A172 (cell line): ENCODE measurements at places on chromosomes 2 and 18. TPM values are rescaled to one million over a fixed set of nuclear protein-coding genes. Genes with fewer than 3 reads are reported as not detected.

UCN gene
- total RNA-seq: 4.1 and 5.0 TPM in 2 replicates

IL36RN gene
- not detected in 2 replicates for total RNA-seq

FEV gene
- not detected in 2 replicates for total RNA-seq

CPO gene
- not detected in 2 replicates for total RNA-seq

RNF125 gene
- total RNA-seq: 0.02 and 0.36 TPM in 2 replicates

GKN1 gene
- total RNA-seq: not detected in 2 replicates

C2orf66 gene
- total RNA-seq: 0.26 TPM in 1 of 2 replicates, not detected in the other

MRPL19 gene
- total RNA-seq: 127 and 156 TPM in 2 replicates

INHBB gene
- 0.16 and 0.17 TPM in 2 replicates for total RNA-seq

NT5DC4 gene
- 0.26 TPM in 1 of 2 replicates, not detected in the other for total RNA-seq

CLEC4F gene
- total RNA-seq: not detected in 2 replicates

SULT1C2 gene
- 0.29 TPM in 1 of 2 replicates, not detected in the other for total RNA-seq

SPATS2L gene
- 150 and 154 TPM in 2 replicates for total RNA-seq

LMAN1 gene
- 70.6 and 85.8 TPM in 2 replicates for total RNA-seq

PTPRN gene
- total RNA-seq: 19.3 and 31.5 TPM in 2 replicates

GPR155 gene
- 0.90 and 2.4 TPM in 2 replicates for total RNA-seq

SERPINB4 gene
- total RNA-seq: not detected in 2 replicates

ANKRD62 gene
- total RNA-seq: not detected in 2 replicates

GPR55 gene
- 0.24 TPM in 1 of 2 replicates, not detected in the other for total RNA-seq

TUBA4B gene
- not detected in 2 replicates for total RNA-seq

CNRIP1 gene
- total RNA-seq: 11.4 and 13.1 TPM in 2 replicates

ICOS gene
- total RNA-seq: not detected in 2 replicates

NEB gene
- total RNA-seq: not detected in 2 replicates

DSG2 gene
- 51.7 and 55.3 TPM in 2 replicates for total RNA-seq

MLPH gene
- total RNA-seq: 12.9 and 17.7 TPM in 2 replicates

EGR4 gene
- total RNA-seq: not detected in 2 replicates

STON1 gene
- total RNA-seq: 2.5 and 3.4 TPM in 2 replicates

CAPN14 gene
- total RNA-seq: not detected in 2 replicates

RNU2-63P gene
- total RNA-seq: not detected in 2 replicates

ORMDL1 gene
- 128 and 137 TPM in 2 replicates for total RNA-seq

IL36A gene
- total RNA-seq: not detected in 2 replicates

NOSTRIN gene
- total RNA-seq: 1.6 TPM in 1 of 2 replicates, not detected in the other

TLX2 gene
- total RNA-seq: 0.90 and 1.7 TPM in 2 replicates

CYP27A1 gene
- 0.07 TPM in 1 of 2 replicates, not detected in the other for total RNA-seq

VWC2L gene
- total RNA-seq: not detected in 2 replicates

CNDP2 gene
- total RNA-seq: 48.9 and 59.9 TPM in 2 replicates

SCN9A gene
- total RNA-seq: 6.3 and 8.2 TPM in 2 replicates

TMEM185B gene
- total RNA-seq: 36.9 and 38.1 TPM in 2 replicates

ATP8B1 gene
- 38.2 and 38.8 TPM in 2 replicates for total RNA-seq

GALNT13 gene
- 0.05 and 0.36 TPM in 2 replicates for total RNA-seq

UBE2E3 gene
- 187 and 214 TPM in 2 replicates for total RNA-seq
